ENCODE measurements at places on chromosomes 13 and 19.

DNA sequence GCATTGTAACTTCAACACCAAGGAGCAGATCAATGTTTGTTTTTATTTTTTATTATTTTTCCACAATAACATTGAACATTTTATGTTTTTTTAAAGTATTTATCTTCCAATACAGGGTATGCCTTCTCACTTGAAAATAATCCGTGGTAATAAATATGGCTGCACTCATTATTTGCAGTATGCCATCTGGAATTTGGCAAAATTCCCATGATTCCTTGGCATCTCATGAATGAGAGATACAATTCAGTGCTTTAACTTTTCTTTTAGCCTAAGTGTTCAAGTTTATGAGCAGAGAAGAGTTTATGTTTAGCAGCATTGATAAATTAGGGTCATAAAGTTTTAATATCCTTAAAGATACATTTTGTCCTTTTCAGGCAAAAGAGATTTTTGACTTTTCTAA is 1109.6 kb upstream of the ATXN8OS start:
- no peak for DNase-seq
- no peaks in the 10 kb centered on the region for H3K36me3 ChIP-seq
- H3K27me3 ChIP-seq: no peaks in the 10 kb centered on the region
- no peak overlapping the region for H3K4me3 ChIP-seq
- H3K4me1 ChIP-seq: no peaks in the 10 kb centered on the region
- no peak overlapping the region for H3K27ac ChIP-seq

GRCh38 chr19:11059511-11060358 is 29.5 kb upstream of the LDLR start:
- H3K27ac ChIP-seq: no peak overlapping the region
- no peak overlapping the region for H3K4me3 ChIP-seq
- no peaks in the 10 kb centered on the region for H3K4me1 ChIP-seq
- no peaks in the 10 kb centered on the region for H3K27me3 ChIP-seq

- no peaks in the 10 kb centered on the region for H3K27me3 ChIP-seq
- peak overlapping the region; percentile 88 for H3K27ac ChIP-seq
- peaks cover 18% of the 10 kb centered on the region for H3K4me1 ChIP-seq
- peak overlapping the region; percentile 75 for H3K4me3 ChIP-seq
- peak; percentile 58 for DNase-seq
Measured at GRCh38 chr13:71290963-71291841, 575.8 kb downstream of the DACH1 start.

DNA sequence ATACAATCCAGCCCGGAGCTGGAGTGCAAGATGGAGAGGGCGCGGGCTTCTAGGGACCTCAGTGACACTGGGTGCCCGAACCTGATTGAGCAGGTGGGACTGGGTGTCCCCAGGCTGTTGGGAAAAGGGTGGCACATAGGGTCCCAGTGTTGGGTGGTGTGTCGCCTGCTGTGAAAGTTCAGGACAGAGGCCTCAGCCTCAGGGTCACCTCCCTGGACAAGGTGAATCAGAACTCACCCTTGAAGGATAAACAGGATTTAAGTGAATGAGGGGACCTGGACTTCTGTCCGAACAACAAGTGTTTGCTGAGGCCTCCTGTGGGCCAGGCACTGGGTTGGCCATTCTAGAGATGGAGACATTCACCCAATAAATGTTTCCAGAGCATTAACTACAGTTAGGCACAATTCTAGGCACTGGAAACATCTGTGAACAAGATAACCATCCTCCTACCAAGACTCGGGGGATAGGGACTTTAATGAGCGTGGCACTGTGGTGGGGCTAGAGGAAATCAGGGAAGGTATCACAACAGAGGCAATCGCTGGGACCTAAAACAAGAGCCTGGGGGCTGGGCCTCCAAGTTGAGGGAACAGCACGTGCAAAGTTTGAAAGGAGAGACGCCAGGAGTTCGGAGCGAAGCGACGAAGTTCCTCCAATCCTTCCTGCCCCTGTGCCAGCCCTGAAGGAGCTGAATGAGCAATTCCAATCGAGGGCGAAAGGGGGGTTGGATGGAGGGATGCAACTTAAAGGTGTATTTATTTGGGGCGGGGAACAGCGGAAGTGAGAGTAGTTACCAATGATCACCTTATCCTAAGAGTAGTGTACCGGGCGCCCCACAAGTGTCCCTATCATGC is 921 bp upstream of the POLD1 start:
- peak overlapping the region; percentile 94 for H3K4me3 ChIP-seq
- DNase-seq: no peak
- peaks cover 29% of the 10 kb centered on the region for H3K4me1 ChIP-seq
- peak overlapping the region; percentile 98 for H3K27ac ChIP-seq

GRCh38 chr19:3642296-3642695 is 15.7 kb upstream of the CACTIN start:
- no peak overlapping the region for H3K27ac ChIP-seq
- H3K4me1 ChIP-seq: no peaks in the 10 kb centered on the region
- H3K27me3 ChIP-seq: no peaks in the 10 kb centered on the region
- no peak for DNase-seq
- no peak overlapping the region for H3K4me3 ChIP-seq

GRCh38 chr13:98536729-98537128 is 40.2 kb downstream of the STK24 start:
- DNase-seq: no peak
- no peaks in the 10 kb centered on the region for H3K27me3 ChIP-seq
- peaks cover 75% of the 10 kb centered on the region for H3K4me1 ChIP-seq
- H3K4me3 ChIP-seq: no peak overlapping the region

DNA sequence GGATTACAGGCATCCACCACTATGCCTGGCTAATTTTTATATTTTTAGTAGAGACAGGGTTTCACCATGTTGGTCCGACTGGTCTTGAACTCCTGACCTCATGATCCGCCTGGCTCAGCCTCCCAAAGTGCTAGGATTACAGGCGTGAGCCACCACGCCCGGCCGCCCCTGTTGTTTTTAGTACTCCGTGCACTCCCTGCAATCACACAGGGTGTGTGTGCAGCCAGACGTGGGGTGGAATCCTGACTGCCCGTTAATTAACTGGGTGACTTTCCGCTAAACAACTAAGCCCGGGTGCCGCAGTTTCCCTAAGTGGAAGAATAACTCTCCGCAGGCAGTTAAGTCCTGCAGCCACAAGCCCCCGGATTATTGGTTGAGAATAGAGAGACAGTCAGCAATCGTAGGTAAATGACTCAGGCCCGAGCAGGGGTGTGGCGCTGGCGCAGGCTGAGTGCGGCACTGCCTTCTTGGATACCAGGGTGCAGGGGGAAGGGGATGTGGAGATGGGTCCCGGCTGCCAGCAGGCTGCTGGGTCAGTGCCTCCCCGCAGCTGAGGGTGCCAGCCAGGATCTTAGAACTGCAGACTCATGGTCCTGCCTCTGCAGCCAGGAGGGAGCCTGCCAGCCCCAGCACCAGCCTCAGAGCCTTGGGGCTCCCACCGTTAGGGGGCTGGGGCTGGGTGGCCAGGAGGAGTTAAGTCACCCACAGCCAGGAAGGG is 6.1 kb upstream of the FXYD3 start:
- H3K4me3 ChIP-seq: no peak overlapping the region
- H3K27ac ChIP-seq: no peak overlapping the region
- DNase-seq: no peak
- peaks cover 2% of the 10 kb centered on the region for H3K36me3 ChIP-seq
- H3K4me1 ChIP-seq: peaks cover 4% of the 10 kb centered on the region

DNA sequence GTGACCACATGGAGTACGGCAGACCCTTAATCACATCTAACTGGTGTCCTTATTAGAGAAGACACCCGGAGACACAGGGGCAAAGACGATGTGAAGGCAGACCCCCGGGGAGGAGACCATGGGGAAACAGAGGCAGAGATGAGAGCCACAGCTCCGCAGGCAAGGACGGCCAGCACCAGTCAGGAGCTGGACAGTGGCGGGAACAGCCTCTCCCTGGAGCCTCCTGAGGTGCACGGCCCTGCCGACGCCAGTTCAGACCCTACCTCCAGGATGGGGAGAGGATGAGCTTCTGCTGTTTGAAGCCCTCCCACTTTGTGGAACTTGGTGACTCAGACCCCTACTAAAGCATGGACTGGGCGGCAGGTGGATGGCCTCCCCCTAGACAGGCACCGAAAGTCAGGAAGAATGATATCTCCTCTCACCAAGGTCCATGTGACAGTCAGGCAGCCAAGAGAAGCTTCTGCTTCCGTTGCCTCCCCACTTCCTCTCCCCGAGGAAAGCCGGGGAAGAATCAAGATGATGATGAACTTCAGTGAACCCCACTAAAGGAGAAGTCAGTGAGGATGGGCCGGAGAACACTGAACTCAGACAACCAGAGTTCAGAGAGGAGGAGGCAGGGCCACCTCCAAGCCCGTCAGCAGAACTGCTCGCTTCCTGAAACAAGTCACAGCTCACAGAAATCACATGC is 25.4 kb downstream of the RAB20 start:
- peaks cover 2% of the 10 kb centered on the region for H3K36me3 ChIP-seq
- no peak overlapping the region for H3K4me3 ChIP-seq

DNA sequence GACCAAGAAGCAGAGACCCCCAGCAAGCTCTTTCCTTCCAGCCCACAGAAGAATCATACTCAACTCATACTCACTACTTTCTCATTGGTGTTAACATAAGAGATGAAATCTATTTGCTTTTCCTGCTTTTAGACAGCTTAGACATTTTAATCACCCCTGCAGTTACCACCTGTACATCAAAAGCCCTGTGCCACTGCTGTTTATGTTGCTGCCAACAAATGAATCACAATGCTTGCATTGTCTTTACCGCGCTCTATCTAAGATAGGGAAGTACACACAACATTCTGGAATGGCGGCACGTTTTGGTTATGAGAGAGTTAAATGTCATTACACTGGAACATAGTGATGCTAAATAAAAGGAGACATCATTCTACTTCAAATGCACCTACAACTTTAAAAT is 95.1 kb downstream of the ABCC4 start:
- peaks cover 1% of the 10 kb centered on the region for H3K36me3 ChIP-seq
- no peak overlapping the region for H3K27ac ChIP-seq
- H3K4me3 ChIP-seq: no peak overlapping the region
- H3K4me1 ChIP-seq: no peaks in the 10 kb centered on the region
- no peaks in the 10 kb centered on the region for H3K27me3 ChIP-seq
- no peak for DNase-seq

GRCh38 chr19:29672319-29672932 is 7.2 kb downstream of the PLEKHF1 start:
- peak overlapping the region; percentile 58 for H3K4me3 ChIP-seq
- H3K27ac ChIP-seq: peak overlapping the region; percentile 87
- DNase-seq: no peak

DNA sequence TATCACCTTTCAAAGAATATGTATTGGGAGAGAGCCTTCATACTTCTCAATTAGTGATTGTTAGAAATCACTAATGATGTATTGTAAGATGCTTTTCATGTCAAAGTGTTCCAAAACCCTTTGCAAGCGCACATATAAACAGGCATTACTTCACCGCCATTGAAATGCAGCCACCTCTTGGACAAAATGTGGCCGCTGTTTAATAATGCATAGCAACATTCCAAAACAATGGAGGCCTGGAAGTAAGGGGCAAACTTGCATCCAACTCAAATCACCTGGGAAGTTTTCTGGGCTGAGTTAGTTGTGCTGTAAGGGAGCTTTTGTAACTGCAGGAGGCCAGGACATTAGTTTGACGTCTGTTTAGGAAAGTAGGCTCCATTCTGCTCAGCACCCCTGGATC is 438.1 kb downstream of the FGF9 start:
- H3K27ac ChIP-seq: no peak overlapping the region
- DNase-seq: no peak
- H3K27me3 ChIP-seq: no peaks in the 10 kb centered on the region
- H3K4me3 ChIP-seq: no peak overlapping the region

DNA sequence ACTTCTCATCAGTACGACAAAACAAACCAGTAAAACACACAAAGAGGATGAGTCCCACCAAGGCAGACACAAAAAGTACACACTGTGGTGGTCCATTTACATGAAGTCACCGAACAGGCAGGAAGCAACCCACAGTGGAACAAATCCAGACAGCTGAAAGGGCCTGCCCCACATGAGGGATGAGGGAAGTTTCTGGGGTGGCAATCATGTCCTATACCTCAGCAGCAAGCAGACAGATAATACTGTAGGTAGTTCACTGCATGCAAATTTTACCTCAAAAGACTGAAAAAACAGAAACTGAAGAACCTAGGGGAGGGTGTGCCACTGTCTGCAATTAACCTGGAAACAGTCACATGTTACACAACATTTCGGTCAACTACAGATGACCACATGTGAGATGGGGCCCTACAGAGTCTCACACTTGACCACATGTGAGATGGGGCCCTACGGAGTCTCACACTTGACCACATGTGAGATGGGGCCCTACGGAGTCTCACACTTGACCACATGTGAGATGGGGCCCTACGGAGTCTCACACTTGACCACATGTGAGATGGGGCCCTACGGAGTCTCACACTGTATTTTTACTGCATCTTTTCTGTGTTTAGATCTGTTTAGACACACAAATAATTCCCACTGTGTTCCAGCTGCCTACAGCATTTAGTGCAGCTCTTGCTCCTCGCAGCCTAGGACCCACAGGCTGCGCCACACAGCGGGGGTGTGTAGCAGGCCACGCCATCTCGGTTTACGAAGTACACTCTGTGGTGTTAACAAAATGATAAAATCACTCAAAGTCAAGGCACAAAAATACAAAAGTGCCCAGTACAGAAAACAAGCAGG is 22.2 kb downstream of the PCID2 start:
- peaks cover 67% of the 10 kb centered on the region for H3K36me3 ChIP-seq
- no peak overlapping the region for H3K4me3 ChIP-seq
- H3K4me1 ChIP-seq: peaks cover 50% of the 10 kb centered on the region
- peak overlapping the region; percentile 66 for H3K27ac ChIP-seq
- DNase-seq: no peak

- no peaks in the 10 kb centered on the region for H3K27me3 ChIP-seq
- no peak overlapping the region for H3K27ac ChIP-seq
- no peak for DNase-seq
Measured at GRCh38 chr13:100512422-100512821, 76.2 kb downstream of the GGACT start.

GRCh38 chr19:1324806-1325567 is 39.3 kb downstream of the EFNA2 start:
- no peak overlapping the region for H3K27ac ChIP-seq
- no peak overlapping the region for H3K4me3 ChIP-seq
- peaks cover 30% of the 10 kb centered on the region for H3K27me3 ChIP-seq
- DNase-seq: peak; percentile 27
- no peaks in the 10 kb centered on the region for H3K36me3 ChIP-seq

GRCh38 chr13:93561576-93562225 is 335.1 kb downstream of the GPC6 start:
- no peaks in the 10 kb centered on the region for H3K27me3 ChIP-seq
- DNase-seq: no peak
- no peak overlapping the region for H3K4me3 ChIP-seq
- H3K36me3 ChIP-seq: no peaks in the 10 kb centered on the region
